Breast epithelium (tissue), 4 donors: ENCODE measurements at places on chromosomes 11 and 22. TPM values are rescaled to one million over a fixed set of nuclear protein-coding genes. Genes with fewer than 3 reads are reported as not detected.
A peak's percentile ranks its signal among the peaks of the same experiment; 100 is the strongest.

DNA sequence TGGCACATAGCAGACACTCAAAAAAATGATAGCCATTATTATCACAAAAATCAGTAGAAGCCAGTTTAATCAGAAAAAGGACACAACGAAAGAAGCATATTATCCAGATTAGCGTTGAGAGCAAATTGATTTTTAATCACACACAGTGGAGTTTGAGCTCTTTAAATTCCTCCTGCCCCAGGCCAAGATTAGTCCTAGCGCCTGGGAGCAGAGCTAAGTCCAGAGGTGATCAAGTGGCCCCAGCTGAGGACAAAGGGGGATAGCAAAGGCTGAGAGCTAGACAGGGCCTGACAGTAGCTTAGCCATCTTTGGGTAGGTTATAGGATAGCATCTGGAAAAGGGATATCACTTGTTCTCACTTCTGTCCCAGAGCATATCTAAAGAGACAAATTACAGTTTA lies 133.6 kb downstream of the NXPE2 start:
- DNase-seq, result no peak

TIMP3 gene
- 290 TPM for total RNA-seq

DNA sequence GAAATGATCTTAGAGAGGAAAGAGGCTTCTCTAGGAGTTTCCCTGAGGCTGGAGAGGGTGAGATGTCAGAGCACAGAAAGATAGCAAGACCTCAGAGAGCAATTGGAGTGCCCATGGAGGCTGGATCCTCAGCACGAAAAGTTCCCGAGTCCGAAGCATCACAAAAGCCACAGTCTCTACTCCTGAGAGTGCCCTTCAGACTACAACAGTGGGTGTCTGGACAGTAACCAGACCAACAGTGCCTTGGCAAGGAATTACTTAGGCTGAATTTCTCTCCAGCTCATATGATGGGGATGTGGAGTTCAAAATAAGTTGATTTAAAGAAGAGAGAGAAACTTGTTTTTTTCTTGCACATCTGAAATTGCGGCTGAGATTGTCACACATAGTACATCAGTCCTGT lies 31.9 kb upstream of the PSMA1 start:
- DNase-seq, result no peak

IZUMO1R gene
- not detected for total RNA-seq

DNA sequence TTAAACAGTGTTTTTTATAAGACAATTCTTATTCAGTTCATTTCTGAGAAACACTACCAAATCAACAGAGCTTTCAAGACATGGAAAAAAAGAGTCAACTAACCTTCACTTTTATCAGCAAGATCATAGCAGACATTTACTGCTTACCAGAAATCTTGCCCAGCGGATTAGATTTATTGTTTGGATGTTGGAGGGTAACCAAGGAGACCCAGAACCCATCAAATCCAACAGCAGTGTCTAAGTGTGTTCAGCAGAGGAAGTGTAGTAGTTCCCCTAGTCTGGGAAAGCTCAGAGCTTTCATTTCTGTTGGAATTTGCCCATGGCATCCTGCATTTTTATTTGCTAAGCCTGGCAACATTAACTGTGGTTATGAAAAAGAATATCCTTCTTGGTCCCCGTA lies 2.4 kb upstream of the PGM2L1 start:
- DNase-seq, result no peak

MEI1 gene
- total RNA-seq, result 4.3 TPM

DNA sequence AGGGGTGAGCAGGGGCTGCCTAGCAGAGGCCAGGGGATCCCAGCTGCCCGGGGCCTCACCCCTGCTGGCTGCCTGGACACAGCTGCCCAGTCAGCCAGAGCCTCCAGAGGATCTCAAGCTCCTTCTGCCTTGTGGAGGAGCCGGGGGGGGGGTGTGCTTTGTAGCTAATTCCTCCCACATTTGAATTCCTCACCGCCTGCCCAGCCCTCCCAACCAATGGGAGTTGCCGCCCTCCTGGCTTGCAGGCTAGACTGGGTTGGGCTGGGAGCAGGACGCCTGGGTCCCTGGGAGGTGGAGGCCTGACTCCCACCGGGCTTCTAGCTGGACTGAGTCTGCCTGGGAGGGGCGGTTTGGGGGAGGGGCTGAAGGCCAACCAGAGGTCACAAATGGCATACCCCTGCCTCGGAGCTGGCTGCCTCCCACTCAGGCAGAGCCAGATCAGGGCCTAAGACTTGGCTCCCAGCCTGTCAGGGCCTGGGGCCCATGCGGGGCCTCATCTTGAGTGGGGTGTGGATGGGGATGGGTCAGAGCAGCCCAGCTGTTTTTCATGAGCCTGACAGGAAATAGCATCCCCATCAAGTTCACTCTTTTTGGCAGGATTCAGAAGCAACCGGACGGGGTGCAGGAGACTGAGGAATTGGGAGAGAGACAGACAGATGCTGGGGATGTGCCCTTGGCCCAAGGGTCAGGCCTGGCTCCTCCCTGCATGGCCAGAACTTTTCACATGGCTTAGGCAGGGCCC lies 29.2 kb upstream of the PDE2A start:
- DNase-seq, result no peak

- no peak for DNase-seq
Observed at GRCh38 chr11:77487790-77488189, 13.9 kb upstream of the PAK1 start.

GRCh38 chr11:92393218-92393617 lies 168.6 kb downstream of the FAT3 start:
- no peak for DNase-seq

PPP1R14B gene
- total RNA-seq, result 63.0 TPM

DNA sequence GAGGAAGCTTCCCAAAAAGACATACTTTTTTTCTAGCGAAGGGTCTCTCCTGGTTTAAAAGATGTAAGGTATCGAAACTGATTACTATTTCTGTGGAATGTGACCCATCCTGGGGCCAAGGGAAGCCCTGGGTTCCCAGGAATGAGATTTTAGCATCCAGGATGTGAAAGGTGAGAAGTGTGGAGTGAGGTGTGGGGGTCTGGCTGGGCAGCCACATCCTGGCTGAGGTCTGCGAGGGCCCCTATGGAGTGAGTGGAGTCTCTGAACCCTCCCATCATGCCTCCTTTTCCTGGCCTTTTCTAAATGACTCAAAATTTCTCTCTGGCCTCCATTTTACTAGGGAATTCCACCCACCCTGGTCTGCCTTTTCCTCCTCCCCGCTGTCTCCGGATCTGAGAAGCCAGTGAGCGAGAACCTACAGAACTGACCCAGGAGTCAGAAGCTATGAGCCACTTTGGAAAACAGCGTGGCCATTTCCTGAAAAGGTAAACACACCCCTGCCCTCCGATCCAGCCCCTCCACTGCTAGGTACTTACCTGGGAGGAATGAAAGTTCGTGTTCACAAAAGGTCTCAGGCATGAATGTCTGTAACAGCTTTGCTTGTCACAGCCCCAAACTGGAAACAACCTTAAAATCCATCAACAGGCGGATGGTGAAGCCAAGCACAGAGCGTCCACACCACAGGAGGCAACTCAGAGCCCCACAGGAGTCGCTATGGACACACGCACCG lies 27.7 kb upstream of the SHANK2 start:
- DNase-seq, result peak; percentile 31

UBQLN3 gene
- total RNA-seq, result 0.88 TPM

- no peak for DNase-seq
Observed at GRCh38 chr11:16977136-16977993, 36.8 kb downstream of the PLEKHA7 start.

DNA sequence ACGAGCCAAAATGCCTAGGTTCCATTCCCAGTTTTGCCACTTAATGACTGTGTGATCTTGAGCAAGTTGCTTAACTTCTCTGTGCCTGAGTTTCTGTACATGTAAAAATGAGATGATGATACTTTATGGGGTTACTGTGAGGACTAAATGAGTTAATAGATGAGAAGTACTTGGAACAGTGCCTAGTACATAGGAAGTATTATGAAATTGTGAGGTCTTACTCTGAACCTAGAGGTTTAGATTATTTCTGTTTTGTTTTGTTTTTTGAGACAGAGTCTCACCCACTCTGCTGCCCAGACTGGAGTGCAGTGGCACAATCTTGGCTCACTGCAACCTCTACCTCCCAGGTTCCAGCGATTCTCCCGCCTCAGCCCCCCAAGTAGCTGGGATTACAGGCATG lies 227.0 kb upstream of the POU2AF2 start:
- no peak for DNase-seq
